ENCODE measurements at places on chromosomes 7 and 10. TPM values are rescaled to one million over a fixed set of nuclear protein-coding genes. Genes with fewer than 3 reads are reported as not detected.

Gene ARHGEF5
- 3.2 TPM for total RNA-seq

Gene ADAM12
- 82.7 TPM for total RNA-seq

- no peak for DNase-seq
Observed at GRCh38 chr7:65846008-65846570, 26.8 kb upstream of the VKORC1L1 start.

DNA sequence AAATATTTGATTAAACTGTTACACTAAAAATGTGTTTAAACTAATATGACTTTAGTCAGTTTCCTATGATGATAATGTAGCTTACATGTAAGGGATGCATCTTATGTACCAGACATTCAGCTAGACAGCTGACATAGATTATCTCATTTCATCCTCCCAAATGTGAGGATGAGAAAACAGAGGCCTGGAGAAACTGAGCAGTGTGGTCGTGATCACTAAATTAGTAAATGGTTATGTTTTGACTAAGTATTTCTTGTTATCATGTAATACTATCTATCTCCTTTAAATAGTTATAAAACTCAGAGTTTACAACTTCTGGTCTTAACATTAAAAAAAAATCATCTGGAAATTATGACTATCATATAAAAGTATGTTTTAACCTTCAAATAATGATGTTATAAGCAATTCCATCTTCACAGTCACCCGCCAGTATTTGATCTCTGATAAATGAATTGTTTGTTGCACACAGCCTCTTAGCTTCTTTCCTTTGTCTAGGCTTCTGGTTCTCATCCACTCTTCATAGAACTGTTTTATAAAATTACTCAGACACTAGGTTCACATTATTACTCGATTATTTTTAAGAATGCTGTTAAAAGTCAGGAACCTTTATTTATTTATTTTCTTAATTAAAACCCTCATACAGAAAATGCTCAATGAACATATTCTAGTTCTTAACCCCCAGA lies 33.6 kb upstream of the HDAC9 start:
- no peak for DNase-seq

DNA sequence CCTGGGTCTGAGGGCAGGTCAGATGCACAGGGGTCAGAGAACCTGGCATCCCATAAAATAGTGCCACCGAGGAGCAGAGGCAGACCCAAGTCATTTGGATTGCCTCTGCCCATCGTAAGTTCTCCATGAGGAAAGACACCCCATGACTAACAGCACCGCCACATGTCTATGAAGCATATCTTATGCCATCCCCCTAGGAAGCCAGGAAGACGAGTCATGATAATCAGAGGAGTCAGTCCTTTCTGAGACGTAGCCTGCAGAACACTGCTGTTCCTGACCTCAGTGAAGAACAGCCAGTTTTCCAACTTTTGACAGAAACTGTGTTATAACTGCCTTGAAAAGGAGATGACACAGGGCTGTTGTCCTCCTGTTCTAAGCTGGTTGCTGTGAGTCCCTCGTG lies 51.2 kb downstream of the INSYN2A start:
- peak; percentile 55 for DNase-seq
